ENCODE measurements at places on chromosomes 16 and 17. TPM values are rescaled to one million over a fixed set of nuclear protein-coding genes. Genes with fewer than 3 reads are reported as not detected.

DNA sequence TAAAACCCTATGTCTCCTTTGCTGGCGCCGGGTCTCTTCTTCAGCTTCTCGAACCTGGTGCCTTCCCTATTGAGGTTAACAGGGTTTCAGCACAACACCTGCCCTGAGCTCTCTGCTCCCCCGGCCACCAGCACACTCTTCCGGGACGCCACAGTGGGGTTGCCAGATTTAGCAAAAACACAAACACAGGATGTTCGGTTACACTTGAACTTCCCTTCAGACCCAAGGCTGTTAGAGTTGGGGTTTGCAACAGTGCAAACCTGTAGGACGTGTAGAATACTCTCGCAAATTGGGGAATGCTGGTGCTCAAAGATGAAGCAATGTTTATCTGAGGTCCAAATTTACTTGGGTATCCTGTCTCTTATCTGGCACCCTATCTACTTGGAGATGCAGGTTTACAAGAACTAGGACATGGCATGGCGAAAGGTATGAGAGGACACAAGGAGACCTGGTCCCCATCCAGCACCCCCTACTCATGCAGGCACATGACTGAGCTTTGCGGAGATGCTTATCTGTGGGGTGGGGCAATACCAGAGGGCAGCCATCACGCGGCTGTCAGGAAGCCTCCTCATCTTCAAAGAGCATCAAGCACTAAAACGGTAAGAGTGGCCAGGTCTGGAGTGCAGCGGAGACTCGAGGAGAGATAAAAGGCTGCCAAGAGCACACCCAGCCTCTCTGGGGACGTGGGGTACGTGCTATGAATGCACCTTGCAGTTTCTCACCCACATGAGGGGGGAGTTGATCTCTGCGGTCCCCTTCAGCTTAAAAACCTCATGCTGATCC, 52.8 kb downstream of the SDK2 start:
- DNase-seq, result peak; percentile 84

- no peak for DNase-seq
Observed at GRCh38 chr17:27343977-27344607, 50.2 kb downstream of the WSB1 start.

GRCh38 chr17:78484271-78485246, 92.6 kb downstream of the DNAH17 start:
- peak; percentile 69 for DNase-seq

DNA sequence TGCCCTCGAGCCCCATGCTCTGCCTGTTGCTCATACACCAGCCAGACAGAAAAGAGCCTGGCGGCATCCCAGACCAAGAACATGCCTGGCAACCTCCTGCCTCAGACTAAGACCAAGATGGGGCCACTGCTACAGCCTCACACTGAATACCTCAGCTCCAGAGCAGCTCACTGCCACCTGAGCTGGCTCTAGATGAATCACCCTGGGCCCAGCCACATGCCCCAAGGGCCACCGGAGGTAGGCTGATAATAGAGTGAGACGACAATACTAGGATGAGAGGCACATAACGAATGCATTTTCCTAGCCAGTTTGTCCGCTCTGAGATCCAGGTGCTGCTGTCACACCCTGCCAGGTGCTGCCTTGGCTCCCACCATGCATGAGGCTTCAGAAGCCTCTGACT, 13.0 kb downstream of the PIP4K2B start:
- DNase-seq, result no peak

GRCh38 chr16:19666477-19666876, 51.5 kb downstream of the KNOP1 start:
- DNase-seq, result no peak

DNA sequence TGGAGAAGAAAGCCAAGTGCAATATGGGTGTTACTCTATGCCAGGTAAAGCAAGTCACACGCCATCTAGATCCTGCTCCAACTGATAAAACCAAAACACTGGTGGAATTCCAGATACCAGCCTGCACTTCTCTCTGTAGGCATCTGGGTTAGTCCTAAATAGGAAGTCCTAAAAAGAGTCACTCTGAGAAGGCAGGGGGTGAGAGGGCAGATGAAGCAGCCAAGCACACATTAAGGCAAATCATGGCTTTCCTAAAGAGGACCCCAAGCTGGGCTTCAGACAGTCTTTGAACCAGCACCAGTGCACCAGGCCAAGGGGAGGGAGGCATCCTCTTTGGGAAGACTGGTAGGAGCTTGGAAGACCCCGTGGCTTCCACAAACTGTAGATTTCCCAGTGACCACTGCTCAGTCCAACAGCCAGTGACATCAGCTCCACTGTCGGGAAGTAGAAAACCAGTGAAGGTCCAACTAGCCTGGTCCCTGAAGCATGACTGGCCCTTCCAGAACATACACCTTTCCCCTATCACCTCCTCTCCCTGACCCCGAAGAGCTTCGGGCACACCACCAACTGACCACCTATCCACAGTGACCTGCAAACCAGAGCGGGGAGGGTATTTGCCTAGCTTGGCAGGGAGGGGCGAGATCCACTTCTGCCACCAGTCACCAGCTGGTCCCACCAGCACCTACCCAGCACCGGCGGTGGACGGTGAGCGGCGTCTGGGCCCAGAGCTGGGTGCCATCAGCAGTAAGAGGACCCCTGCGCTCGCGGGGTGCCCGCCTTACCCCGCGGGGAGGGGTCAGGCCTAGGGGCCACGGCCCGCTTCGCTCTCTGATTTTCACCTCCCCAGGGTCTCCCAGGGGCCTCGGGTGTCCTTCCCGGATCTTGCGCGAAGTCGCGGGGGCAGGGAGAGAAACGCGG, 1.0 kb downstream of the LITAF start:
- peak; percentile 52 for DNase-seq

GRCh38 chr17:71260366-71260940, 860.4 kb upstream of the SOX9 start:
- DNase-seq, result no peak

DNA sequence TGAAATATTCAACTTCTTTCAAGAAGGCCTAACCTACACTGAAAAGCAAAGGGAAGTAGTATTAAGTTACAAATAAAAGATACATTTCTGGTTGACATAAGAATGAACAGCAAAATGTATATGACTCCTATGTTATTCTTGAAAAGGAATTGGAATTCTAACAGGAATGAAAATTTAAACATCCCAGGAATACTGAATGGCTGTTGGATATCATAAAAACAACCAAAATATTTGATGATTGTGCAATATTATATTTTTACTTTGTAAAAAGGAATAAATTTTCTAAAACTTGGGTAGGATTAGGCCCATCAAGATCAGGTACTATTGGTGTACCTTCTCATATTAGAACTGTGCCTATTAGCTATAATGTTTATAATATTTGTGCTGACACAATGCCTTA, 50.0 kb downstream of the CYB5B start:
- DNase-seq, result no peak

GRCh38 chr17:27199948-27200347, 94.0 kb upstream of the WSB1 start:
- peak; percentile 53 for DNase-seq

DNA sequence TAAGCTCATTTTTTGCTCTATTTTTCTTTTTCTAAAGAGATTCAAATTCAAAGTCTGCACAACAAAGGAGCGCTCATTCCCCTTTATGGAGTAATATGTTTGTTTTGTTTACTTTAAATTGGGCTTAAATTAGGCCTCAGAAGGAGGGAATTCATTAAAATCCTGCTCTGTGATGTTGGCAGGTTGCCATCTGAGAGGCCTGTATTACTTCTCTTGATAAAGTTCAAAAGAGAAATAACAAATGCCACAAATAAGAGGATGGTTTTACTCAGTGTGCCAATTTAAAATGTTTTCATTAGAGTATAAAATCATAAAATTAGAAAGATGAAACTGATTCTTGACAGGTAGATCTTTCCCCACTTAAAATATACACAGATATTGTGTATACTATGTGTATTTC, 54.5 kb upstream of the HLF start:
- no peak for DNase-seq

DNA sequence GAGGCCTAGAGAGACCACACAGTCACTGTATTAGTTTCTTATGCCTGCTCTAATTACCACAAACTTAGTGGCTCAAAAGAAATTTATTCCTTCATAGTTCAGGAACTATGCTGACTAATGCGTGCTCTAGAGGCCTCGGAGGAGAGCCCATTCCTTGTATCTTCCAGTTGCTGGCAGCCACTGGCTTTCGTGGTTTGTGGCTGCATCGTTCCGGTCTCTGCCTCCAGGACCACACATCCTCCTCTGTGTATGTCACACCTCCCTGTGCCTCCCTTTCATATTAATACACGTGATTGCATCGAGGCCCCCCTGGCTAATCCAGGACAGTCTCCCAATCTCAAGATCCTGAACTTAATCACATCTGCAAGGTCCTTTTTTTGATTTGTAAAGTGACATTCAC, 16.9 kb upstream of the MYLK3 start:
- no peak for DNase-seq

- no peak for DNase-seq
Observed at GRCh38 chr16:1914988-1915387, 3.2 kb downstream of the HS3ST6 start.

The NATD1 gene
- 1.9 TPM for total RNA-seq

The MYH8 gene
- not detected for total RNA-seq

The TRPV2 gene
- total RNA-seq, result 129 TPM

The FBXL19 gene
- 26.1 TPM for total RNA-seq

The VWA3A gene
- total RNA-seq, result 0.29 TPM

The CTF1 gene
- 0.35 TPM for total RNA-seq

The SLC16A13 gene
- 34.1 TPM for total RNA-seq

The SMPD3 gene
- 7.7 TPM for total RNA-seq

The SLC52A1 gene
- total RNA-seq, result 2.2 TPM

The ODAD4 gene
- 1.1 TPM for total RNA-seq

The BEAN1 gene
- not detected for total RNA-seq
